T-cell (primary cell): ENCODE measurements at places on chromosomes 3 and 15. TPM values are rescaled to one million over a fixed set of nuclear protein-coding genes. Genes with fewer than 3 reads are reported as not detected.

The CPA3 gene
- total RNA-seq: 2.3 TPM

DNA sequence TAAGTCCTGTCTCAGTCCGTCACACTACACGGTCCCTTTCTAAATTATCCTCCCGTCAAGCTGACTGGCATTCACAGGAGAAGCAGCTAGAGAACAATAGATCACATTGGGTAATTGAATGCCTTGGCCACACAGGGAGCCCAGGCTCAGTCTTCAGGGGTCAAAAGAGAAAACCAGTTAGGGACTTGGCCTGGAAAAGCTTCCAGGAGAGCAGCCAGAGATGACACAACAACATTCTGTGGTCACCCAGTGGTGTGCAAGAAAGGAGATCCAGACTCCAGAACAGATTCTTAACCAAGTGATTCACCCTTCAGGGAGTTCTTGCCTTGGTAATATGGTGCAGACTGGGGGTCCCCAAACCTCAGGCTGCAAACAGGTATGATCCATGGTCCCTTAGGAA, 15.9 kb downstream of the ARHGAP31 start:
- H3K4me3 ChIP-seq: no peak overlapping the region
- no peak for DNase-seq
- H3K4me1 ChIP-seq: no peaks in the 10 kb centered on the region
- H3K27ac ChIP-seq: no peak overlapping the region
- H3K36me3 ChIP-seq: peaks cover 4% of the 10 kb centered on the region
- H3K27me3 ChIP-seq: no peaks in the 10 kb centered on the region

GRCh38 chr3:4837374-4837930, 141.8 kb upstream of the BHLHE40 start:
- DNase-seq: no peak
- H3K27ac ChIP-seq: no peak overlapping the region
- no peak overlapping the region for H3K4me3 ChIP-seq
- peaks cover 43% of the 10 kb centered on the region for H3K4me1 ChIP-seq
- no peaks in the 10 kb centered on the region for H3K27me3 ChIP-seq

GRCh38 chr3:167409611-167410010, 29.5 kb upstream of the ZBBX start:
- H3K27me3 ChIP-seq: no peaks in the 10 kb centered on the region
- H3K4me1 ChIP-seq: no peaks in the 10 kb centered on the region
- no peak overlapping the region for H3K27ac ChIP-seq
- no peak for DNase-seq
- H3K4me3 ChIP-seq: no peak overlapping the region

DNA sequence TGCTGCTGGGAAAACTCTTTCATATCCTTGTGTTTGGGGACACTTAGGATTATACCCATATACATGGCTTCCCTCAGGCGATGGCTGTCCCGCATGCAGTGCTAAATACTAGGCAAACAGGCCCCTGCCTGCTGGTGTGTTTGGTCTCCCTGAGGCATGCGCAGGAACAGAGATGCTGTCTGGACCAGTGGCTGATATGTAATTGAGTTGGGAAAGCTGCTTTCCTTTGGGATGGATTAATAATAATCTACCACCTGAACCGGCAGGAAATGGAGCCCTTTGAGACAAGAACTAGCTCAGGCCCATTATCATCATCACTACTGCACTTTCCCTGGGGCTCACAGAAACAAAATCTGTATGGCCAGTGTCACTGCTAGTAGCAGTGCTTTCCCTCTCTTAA, 18.0 kb downstream of the ZDHHC3 start:
- no peak for DNase-seq
- H3K4me1 ChIP-seq: no peaks in the 10 kb centered on the region
- H3K4me3 ChIP-seq: no peak overlapping the region

DNA sequence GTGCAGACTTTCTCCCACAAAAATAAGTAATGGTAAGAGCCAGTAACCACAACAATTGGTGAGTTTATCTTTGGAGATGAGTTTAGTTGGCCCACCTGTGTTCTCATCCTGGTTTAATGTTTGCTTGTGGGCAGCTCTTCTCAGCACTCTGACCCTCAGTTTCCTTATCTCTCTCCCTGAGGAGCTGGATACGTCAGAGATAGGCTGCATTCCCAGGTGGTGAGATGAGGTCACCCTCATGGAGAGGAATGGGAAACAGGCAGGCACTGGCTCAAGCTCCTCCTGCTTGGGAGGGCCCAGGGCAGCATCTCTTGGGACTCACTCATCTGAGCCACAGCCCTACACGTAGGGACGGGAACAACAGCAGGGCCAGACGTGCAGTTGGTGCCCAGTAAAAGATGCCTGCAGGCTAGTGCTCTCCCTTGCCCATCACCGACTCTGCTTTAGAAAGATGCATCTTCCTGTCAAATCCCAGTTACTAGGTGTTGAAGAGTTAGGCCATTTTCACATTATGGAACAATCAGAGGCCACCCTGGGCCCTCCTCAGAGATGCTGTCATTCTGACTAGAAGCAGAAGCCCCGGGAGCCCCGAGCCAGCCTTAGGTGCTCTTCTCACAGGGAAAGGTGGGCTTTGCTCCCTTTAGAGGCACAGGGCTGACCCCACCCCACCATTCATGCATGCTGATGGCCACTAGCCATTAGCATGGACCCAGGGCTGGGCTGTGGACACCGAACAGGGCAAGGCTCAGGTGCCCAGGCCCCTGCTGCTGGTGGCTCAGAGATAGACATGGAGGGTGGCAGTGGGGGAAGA, 59.7 kb downstream of the GRIP2 start:
- no peaks in the 10 kb centered on the region for H3K27me3 ChIP-seq
- no peak overlapping the region for H3K27ac ChIP-seq
- H3K4me3 ChIP-seq: no peak overlapping the region
- DNase-seq: no peak
- no peaks in the 10 kb centered on the region for H3K4me1 ChIP-seq

- no peak overlapping the region for H3K27ac ChIP-seq
- H3K27me3 ChIP-seq: no peaks in the 10 kb centered on the region
- no peak for DNase-seq
- no peak overlapping the region for H3K4me3 ChIP-seq
- no peaks in the 10 kb centered on the region for H3K36me3 ChIP-seq
These were observed 80.1 kb upstream of the GBE1 start for GRCh38 chr3:81841540-81841939.

The SOX2 gene
- total RNA-seq: 0.26 TPM

The PLA2G4D gene
- not detected for total RNA-seq

GRCh38 chr3:136142592-136142991, 53.5 kb downstream of the MSL2 start:
- no peak overlapping the region for H3K27ac ChIP-seq
- no peaks in the 10 kb centered on the region for H3K36me3 ChIP-seq
- H3K4me1 ChIP-seq: no peaks in the 10 kb centered on the region

DNA sequence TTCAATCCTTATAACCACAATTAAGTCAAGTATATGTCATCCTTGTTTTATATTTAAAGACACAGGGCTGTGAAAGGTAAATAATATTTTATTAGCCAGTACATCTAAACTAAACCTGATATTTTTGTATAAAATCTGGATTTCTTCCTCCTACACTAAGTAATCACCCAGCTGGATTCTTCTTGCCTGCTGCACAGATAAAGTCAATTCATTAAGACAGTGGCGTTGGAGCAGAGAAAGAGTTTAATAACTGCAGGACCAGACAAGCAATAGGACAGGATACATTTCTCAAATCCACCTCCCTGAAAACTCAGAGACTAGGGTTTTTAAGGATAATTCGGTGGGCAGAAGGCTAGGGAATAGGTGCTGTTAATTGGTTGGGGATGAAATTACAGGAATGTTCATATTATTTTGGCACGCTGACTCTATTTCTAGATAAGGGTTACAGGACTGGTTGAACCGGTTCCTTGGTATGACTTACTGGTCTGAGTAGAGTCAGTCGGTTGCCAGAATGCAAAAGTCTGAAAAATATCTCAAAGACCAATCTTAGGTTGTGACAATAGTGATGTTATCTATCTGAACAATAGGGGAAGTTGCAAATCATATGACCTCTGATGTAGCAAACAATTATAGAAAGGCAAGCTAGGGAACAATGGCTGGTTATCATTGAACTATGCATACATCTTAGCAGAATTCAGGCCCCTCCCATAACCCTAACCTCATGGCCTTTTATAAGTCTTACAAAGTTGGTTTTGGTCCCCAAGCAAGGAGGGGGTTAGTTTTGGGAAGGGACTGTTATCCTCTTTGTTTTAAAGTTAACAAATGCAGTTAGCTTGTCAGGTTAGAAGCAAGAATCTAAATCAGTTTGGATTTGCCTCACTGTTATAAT, 244.8 kb downstream of the ALCAM start:
- no peaks in the 10 kb centered on the region for H3K27me3 ChIP-seq
- H3K4me1 ChIP-seq: no peaks in the 10 kb centered on the region

The CORO2B gene
- 0.06 TPM for total RNA-seq

The DNAH12 gene
- 0.12 TPM for total RNA-seq

The MYRIP gene
- total RNA-seq: not detected

The DNAH1 gene
- 72.0 TPM for total RNA-seq

GRCh38 chr15:81394603-81395002, 20.6 kb upstream of the TMC3 start:
- H3K4me3 ChIP-seq: no peak overlapping the region
- no peaks in the 10 kb centered on the region for H3K4me1 ChIP-seq
- no peak for DNase-seq

- peak overlapping the region; percentile 20 for H3K27ac ChIP-seq
- DNase-seq: no peak
- H3K27me3 ChIP-seq: no peaks in the 10 kb centered on the region
These were observed 92.6 kb downstream of the CHDH start for GRCh38 chr3:53753518-53754183.
